ENCODE measurements at places on chromosomes 16 and 17.
A peak's percentile ranks its signal among the peaks of the same experiment; 100 is the strongest.

DNA sequence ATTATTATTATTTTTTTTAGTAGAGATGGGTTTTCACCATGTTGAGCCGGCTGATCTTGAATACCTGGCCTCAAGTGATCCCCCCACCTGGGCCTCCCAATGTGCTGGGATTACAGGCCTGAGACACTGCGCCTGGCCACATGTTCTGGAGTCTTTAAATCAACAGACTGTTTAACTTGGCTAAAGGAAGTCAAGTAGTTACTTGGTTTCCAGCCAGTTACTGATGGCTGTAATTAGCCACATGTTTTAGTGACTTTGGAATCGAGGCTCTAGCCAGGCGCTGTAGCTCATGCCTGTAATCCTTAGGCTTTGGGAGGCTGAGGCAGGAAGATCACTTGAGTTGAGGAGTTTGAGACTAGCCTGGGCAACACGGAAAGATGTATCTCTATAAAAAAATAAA lies 699.2 kb upstream of the RBFOX1 start:
- no peak for DNase-seq

- DNase-seq, result no peak
These were observed 23.7 kb downstream of the NUDT7 start for GRCh38 chr16:77745972-77746371.

- peak; percentile 3 for DNase-seq
These were observed 1151.9 kb upstream of the GOT2 start for GRCh38 chr16:59886021-59886420.

DNA sequence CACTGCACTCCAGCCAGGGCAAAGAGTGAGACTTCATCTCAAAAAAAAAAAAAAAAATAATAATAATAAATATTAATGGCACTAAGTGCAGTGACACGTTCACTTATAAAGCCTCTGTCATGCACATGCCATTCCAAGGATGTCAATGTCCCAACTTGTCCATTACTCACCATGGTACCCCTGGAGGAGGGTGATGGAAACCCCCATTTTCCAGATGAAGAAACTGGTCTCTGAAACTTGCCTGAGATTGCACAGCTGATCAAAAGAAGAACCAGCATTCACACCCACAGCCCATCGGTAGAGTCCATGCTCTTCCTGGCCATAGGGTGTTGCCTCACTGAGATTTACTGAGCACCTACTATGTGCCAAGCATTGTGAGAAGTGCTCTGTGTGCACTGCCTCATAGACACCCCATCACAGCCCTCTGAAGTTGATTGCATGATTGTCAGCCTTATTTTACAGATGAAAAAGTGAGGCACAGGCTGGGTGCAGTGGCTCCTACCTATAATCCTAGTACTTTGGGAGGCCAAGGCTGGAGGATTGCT lies 123.7 kb downstream of the ABCC1 start:
- no peak for DNase-seq

DNA sequence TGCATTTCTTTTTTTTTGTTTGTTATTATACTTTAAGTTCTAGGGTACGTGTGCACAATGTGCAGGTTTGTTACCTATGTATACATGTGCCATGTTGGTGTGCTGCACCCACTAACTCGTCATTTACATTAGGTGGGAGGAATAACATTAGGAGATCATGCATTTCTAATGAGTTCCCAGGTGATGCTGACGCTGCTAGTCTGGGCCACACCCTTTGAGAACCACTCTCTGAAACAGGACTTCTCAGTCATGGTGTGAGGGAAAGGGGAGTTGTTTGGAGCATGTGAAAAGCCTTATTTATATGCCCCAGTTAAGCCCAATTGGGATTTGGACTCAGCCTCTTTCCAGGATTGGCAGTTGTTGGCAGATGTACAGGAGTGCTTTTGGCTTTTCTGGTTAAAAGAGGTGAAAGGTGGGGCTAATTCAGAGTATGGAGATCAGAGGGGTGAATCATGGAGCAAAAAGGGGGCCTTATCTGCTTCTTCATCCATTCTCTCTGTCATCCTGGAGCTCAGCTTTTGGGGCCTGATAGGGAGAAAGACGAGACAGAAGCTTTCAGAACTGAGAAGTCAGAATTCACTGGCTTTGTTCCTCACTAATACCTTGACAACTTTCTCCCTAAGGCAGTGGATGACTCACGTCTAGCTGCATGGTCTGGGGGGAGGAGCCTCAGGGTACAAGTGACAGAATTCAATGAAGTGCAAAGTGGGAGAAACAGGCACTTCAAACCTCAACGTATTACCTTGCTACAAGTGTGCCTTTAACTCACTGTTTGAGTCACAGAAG lies 180.0 kb upstream of the CACNG3 start:
- no peak for DNase-seq

- DNase-seq, result peak; percentile 72
These were observed 183.0 kb downstream of the FOXL1 start for GRCh38 chr16:86761111-86762031.

DNA sequence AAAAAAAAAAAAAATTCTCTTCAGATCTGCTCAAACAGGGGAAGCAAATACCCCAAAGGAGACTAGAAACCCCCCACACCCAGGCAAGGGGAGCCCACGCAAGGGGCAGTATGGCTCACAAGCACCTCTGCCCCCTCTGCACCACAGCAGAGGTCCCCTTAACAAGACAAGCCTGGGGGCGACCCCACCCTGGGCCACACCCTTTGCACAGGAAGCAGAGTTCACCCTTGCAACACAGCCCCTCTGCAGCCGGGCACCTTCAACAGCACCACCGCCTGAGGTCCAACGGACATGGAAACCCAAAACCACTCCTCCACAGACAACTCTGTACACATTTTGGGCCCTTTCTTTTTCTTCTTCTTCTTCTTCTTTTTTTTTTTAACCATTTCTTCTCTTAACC lies 12.8 kb downstream of the AXIN1 start:
- no peak for DNase-seq

DNA sequence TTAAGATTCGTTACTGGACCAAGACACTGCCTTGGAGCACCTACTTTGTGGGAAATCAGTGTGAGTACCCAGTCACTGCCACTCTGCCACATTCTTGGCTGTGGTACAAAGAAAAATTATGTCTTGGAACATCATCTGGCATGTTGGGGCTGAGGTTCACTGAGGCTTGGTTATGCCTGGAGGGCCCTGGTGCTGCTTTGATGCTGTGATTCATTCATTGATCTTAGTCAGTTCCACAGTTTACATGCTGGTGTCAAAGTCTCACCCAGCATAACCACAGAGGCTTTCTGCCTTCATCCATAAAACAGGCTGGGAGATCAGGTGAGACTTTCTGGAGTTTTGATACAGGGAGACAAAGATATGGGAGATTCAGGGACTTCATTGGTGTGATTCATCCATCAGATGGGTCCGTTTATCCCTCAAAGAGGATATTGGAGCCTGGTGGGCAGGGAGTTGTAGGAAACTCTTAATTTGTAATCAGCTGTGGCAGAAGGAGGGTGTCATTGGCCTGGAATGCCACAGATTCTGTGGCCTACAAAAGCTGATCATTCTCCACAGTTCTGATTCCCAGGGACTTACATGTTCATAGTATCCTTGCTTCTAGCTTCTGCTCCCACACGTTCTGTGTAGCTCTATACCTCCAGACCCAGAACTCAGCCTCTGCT lies 322.5 kb downstream of the PMP22 start:
- no peak for DNase-seq

GRCh38 chr16:27417047-27417671 lies 15.2 kb downstream of the IL21R start:
- DNase-seq, result no peak

DNA sequence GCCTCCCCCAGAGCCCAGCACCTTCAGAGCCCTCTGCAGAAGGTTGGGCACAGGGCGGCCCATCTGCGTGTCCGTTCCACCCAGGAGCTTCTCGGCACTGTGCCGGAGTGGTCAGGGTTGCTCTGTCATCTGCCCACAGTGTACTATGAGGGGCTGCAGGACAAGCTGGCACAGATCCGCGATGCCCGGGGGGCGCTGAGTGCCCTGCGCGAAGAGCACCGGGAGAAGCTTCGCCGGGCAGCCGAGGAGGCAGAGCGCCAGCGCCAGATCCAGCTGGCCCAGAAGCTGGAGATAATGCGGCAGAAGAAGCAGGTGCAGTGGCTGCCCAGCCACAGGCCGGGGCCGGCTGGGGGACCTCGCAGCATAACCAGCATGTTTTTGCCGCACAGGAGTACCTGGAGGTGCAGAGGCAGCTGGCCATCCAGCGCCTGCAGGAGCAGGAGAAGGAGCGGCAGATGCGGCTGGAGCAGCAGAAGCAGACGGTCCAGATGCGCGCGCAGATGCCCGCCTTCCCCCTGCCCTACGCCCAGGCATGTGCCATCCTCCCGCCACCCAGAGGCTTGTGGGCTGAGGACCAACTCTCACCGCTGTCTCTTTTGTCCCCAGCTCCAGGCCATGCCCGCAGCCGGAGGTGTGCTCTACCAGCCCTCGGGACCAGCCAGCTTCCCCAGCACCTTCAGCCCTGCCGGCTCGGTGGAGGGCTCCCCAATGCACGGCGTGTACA lies 6.8 kb upstream of the MRPL12 start:
- no peak for DNase-seq

GRCh38 chr17:77476931-77477805 lies 336.4 kb downstream of the SEC14L1 start:
- peak; percentile 30 for DNase-seq

DNA sequence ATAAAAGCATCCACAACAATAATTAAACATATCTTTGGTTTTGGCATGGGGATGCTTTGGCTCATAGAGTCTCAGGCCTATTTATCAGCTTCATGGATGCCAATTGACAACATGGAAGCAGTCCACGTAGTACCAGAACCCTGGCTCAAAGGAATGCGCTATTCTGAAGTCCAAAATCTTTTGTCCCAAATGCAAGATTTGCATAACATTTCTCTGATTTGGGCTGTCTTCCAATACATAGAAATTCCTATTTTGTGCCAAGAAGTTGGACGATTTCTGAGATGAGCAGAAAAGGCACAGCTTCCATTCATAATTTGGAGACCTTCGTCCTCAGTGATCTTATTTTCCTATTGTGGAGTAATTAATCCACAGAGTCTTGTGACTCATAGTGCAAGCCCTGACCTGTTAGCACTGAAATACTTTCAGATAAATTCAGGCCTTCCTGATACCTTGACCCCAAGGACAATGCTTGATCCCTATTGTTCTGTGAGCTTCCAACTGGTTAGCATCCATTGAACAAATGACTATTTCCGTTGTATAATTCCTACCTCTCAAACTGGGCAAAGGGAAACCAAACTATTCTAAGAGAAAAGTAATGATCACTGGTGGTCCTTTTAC lies 78.4 kb upstream of the CDH11 start:
- DNase-seq, result no peak

GRCh38 chr17:56593086-56593645 lies 333 bp upstream of the NOG start:
- DNase-seq, result peak; percentile 13
